NCI-H1417 (cell line): ENCODE measurements at places on chromosomes 11 and 22.

DNA sequence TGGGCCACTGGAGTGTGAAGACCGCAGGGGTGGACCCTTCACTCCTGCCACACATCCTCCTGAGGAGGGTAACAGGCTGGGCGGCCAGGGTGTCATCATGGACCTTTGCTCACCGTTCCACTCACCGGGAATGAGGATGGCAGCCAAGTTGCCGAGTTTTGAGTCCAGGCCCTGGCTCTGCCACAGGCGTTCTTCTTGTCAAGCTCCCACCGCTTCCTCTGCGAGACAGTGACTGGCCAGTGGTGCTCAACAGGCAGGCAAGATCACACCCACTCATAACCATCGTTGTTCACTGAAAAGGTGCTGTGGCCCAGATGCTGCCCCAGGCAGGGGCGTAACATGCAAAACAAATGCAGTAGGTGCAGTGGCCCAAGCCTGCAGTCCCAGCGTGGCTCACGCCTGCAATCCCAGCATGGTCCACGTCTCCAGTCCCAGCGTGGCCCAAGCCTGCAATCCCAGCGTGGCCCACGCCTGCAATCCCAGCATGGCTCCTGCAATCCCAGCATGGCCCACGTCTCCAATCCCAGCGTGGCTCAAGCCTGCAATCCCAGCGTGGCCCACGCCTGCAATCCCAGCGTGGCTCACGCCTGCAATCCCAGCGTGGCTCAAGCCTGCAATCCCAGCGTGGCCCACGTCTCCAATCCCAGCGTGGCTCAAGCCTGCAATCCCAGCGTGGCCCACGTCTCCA lies 5.0 kb upstream of the PANX2 start:
- DNase-seq: no peak

DNA sequence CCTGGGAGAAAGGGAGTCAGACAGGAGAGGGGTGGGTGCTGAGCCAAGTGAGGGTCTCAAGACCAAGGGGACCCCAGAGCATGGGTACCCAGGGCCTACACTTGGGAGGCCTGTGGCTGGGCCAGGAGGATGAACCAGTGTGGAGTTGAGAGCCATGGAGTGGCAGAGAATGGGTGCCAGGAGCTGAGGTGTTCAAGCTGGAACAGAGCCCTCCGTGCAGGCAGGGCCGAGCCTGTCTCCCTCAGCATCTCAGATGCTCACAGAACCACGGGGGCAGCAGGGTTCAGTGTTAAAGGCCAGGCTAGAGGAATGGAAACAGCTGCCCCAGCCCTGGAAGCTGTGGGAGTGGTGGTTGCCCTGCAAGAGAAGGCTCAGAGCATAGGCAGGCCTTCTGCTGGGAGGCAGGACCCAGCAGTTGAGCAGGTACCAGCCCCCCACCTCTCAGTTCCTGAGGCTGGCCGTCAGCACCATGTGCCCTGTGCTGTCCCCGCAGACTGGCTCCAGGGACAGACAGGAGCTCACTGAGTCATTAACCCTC lies 32.3 kb downstream of the RSPH14 start:
- DNase-seq: no peak

GRCh38 chr11:25901415-25901814 lies 430.5 kb upstream of the ANO3 start:
- DNase-seq: no peak

DNA sequence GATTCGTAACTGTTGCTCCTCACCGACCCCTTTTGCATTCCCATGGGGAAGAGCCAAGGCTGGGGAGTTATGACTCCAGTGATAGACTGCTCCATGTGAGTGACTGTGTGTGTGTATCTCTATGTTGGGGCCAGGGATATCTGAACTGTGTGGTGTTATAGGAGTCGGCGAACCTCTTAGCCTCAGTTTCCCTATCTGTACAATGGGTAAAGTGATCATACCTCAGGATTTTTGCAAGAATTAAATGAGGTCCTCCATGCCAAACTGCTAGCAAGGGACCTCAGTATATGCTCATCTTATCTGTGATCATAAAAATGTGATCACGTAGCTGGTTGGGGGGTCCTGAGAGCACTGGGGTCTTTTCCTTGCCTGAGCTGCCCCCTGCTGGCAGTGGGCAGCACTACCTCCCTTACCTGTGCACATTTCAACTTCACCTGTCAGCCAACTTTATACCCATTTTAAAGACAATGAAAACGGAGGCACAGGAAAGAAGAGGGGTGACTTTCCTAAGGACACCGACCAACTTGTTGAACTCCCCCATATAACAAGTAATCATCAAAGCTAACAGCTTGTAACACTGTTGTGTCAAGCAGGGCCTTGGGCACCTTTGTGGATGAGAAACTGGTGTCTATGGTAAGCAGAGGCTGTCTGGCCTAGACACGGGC lies 1.4 kb upstream of the DPP3 start:
- DNase-seq: peak; percentile 16

DNA sequence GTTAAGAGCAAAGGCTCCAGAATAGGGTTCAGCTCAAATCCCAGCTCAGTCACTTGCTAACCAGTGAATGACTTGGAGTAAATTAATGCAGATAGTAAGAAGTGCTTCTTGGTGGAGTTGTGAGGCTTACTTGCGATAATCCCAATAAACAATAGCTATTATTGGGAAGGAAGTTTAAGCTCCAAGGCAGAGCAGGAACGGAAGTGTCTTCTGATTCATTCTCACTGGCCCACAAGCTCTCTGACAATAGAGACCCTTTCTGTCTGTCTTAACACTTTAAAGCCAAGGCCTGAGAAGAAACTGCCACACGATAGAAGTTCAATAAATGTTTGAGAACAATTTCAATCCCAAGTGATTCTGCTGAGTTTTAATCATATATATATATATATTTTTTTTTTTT lies 155.4 kb downstream of the DBX1 start:
- DNase-seq: no peak

GRCh38 chr22:42933485-42934091 lies 76.5 kb upstream of the ARFGAP3 start:
- DNase-seq: no peak

GRCh38 chr11:126501641-126502040 lies 146.2 kb downstream of the ST3GAL4 start:
- no peak for DNase-seq

- DNase-seq: no peak
Measured at GRCh38 chr11:78666675-78667160, 92.1 kb upstream of the NARS2 start.

GRCh38 chr11:9025101-9025850 lies 21.5 kb upstream of the NRIP3 start:
- DNase-seq: no peak

DNA sequence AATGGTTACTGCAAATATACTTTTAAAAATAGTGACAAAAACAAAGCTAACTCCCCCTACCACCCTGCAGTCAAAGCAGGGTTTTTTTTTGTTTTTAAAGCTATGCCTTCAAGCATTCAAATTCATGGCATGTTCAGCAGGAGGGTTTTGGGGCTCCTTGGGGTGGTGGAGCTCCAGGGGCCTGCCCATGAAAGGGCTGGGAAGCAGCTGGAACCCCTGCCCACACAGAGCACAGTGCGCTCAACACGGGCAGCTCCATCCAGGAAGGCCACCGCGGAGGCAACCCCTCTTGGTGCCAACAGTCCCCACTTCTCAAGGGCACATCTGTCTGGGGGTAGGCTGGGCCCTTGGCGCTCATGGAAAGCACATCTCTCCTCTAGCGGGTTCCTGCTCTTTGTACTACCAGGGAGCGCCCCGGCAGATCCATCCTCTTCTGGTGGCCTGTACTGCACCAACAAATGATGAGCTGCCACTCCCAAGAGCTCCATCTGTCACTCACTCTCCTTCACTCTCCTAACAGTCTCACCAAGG lies 16.6 kb upstream of the PHLDA2 start:
- no peak for DNase-seq

- peak; percentile 53 for DNase-seq
Measured at GRCh38 chr11:10205928-10206327, 88.1 kb downstream of the SBF2 start.

- DNase-seq: no peak
Measured at GRCh38 chr11:69440876-69441275, 40.6 kb upstream of the LINC01488 start.

DNA sequence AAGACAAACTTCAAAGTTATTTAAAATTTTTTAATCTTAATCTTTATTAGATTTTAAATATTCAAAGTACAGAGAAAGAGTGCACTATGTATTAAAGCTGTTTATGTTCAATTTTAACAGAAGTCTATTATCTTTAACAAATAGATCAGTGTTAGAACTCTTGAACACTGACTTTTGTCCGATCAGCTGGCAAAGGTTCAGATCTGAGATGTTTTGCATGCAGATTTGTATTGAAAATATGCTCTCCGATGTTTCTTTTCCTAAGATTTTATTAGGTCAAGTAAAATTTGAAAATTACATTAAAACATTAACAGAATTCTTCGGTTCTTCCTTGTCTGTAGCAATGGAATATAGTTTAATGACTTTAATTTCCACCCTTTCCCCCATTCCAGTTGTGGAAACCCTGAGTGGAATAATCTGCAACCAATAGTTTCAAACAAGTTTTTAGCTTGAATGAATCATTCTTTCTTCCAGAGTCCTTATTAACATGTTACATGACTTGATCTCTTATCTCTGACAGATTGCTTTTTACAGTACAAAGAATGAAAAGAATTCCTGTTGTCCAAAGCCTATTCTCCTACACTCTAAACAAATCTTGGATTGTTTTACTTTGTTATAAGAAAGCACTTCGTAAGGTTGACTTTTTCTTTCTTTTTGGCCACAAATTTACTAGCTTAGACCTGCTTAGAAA lies 11.4 kb upstream of the TCP11L1 start:
- no peak for DNase-seq

GRCh38 chr11:19573666-19574065 lies 139.0 kb upstream of the NAV2 start:
- DNase-seq: no peak

- DNase-seq: peak; percentile 6
Measured at GRCh38 chr22:38733329-38733723, 22.5 kb downstream of the SUN2 start.

DNA sequence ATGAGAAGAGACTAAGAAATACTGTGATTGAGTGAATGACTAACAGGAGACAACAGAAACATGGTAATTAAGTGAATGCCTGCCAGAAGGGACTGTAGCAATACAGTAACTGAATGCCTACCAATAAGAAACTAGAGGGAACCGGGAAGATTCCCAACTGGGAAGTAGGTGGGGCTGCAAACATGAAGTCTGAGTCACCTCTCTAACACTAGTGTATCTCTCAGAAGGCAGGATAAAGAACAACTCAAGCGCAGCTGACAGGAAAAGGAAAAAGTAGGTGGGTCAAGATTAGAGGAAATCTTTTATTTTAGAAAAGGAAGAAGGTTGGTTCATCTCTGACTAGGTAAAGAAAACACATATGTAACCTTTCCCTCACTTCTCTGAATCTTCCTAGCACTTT lies 14.0 kb downstream of the C11orf42 start:
- DNase-seq: no peak

DNA sequence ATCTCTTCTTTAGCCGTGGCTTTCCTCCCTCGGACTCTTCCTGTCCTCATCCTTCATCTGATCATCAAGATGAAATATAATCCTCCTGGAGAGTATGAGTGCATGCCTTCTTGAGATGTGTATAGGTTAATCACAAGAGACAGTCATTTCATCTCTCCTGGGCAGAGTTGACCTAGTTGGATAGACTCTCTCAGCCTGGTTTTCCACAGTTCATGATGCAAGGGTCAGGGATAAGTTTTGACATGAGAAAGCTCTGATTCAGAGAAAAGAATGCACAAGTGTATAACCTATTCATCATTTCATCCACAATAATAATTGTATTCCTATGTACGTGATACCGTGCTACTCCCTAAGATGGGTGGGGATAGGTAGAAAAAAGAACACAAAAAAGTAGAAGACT lies 33.2 kb upstream of the CCDC90B start:
- no peak for DNase-seq

DNA sequence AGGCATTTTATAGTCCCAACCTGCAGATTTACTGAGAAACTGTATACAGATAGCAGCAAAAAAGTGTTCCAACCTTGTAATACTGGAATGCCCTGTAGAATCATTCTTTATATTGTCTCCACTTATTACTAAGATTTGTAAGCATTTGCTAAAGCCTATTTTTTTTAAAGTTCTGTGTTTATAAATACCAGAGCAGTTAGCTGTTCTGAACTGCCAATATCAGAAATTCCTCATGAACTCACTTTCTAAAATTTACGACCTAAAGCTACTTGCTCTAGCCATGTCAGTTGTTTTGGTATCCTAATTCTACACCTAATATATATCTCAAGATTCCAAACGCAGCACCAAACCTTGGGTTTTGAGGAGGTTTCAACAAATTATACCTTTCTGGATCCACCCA lies 103.2 kb downstream of the C11orf65 start:
- no peak for DNase-seq

DNA sequence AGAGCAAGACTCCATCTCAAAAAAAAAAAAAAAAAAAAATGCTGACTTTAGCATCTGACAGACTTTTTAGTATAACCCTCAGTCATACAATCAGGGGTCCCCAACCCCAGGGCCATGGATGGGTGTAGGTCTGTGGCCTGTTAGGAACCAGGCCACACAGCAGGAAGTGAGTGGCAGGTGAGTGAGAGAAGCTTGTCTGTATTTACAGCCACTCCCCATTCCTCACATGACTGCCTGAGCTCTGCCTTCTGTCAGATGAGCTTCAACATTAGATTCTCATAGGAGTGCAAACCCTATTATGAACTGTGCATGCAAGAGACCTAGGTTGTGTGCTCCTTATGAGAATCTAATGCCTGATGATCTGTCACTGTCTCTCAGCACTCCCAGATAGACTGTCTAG lies 3.3 kb downstream of the FAM227A start:
- no peak for DNase-seq

DNA sequence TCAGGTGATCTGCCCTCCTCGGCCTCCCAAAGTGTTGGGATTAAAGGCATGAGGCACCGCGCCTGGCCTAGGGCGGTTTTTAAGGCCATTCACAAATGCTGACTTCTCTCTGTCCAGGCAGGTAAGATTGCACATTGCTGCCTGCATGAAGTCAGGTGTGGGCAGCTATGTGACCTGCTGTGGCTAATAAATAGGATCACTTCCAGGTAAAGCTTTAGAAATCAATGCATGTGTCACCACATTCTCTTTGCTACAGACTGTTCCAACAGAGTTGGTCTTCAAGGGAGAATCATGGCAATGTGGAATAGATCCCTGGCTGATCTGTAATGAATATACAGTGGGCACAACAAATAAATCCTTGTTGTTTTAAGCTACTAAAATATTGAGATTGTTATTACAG lies 260.3 kb upstream of the PITPNB start:
- no peak for DNase-seq
